Cardiac muscle cell (in vitro differentiated cells and primary cell): ENCODE measurements at places on chromosomes 1 and 21.

GRCh38 chr1:147062956-147063355 is 109.3 kb downstream of the PRKAB2 start:
- no peaks in the 10 kb centered on the region for H3K36me3 ChIP-seq
- DNase-seq: no peak
- H3K4me3 ChIP-seq: no peak overlapping the region
- H3K27ac ChIP-seq: no peak overlapping the region
- H3K4me1 ChIP-seq: no peaks in the 10 kb centered on the region

DNA sequence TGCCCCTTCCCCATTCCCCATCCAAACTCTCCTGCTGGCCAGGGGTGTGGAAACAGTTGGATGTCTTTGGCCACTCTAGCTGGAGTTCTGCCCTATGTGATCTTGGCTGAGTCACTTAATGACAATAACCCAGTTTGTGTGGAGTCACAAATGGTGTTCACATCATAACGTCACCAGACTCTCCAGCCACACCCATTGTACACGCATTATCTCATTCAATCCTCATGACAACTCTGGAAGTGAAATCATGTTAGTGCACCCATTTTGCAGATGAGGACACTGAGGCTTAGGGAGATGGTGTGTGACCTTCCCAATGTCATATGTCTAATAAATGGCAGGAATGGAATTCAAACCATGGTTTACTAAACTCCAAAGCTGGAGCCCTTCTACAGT is 1.2 kb upstream of the CDA start:
- DNase-seq: no peak
- H3K4me1 ChIP-seq: peaks cover 7% of the 10 kb centered on the region
- no peak overlapping the region for H3K4me3 ChIP-seq
- H3K27me3 ChIP-seq: no peaks in the 10 kb centered on the region

GRCh38 chr1:245156736-245157505 is 2.1 kb downstream of the KIF26B start:
- peak overlapping the region; percentile 92 for H3K27ac ChIP-seq
- no peaks in the 10 kb centered on the region for H3K27me3 ChIP-seq
- peaks cover 35% of the 10 kb centered on the region for H3K4me1 ChIP-seq
- peak; percentile 53 for DNase-seq
- peak overlapping the region; percentile 86 for H3K4me3 ChIP-seq
- peaks cover 2% of the 10 kb centered on the region for H3K36me3 ChIP-seq

- H3K36me3 ChIP-seq: peaks cover 8% of the 10 kb centered on the region
- peak overlapping the region; percentile 72 for H3K27ac ChIP-seq
- peaks cover 27% of the 10 kb centered on the region for H3K4me1 ChIP-seq
- no peak overlapping the region for H3K4me3 ChIP-seq
- DNase-seq: peak; percentile 85
These were observed 10.4 kb downstream of the DCAF8 start for GRCh38 chr1:160251687-160252526.

DNA sequence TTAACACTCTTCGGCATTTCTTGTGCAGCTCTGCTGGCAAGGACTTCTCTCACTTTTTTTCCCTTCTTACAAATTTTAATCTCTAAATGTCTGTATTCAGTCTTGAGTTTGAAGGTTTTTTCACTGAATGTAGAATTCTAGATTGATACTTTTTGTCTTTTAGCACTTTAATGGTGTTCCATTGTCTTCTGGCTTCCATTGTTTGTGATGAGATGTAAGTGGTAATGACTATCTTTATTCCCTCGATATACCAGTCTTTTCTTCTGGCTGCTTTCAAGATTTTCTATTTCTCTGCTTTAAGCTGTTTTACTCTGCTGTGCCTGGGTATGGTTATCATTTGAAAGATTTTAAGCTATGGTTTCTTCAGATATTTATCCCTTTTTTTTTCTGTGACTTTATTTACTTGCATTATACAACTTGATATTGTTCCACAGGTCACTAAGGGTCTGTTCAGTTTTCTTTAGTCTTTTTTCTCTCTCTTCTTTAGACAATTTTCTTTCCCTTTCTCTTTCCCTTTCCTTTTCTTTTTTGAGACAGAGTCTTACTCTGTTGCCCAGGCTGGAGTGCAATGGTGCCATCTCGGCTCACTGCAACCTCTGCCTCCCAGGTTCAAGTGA is 35.8 kb downstream of the DYRK1A start:
- no peaks in the 10 kb centered on the region for H3K36me3 ChIP-seq
- no peaks in the 10 kb centered on the region for H3K27me3 ChIP-seq
- H3K4me1 ChIP-seq: peaks cover 12% of the 10 kb centered on the region
- H3K27ac ChIP-seq: no peak overlapping the region
